ENCODE measurements at places on chromosomes 4 and X. TPM values are rescaled to one million over a fixed set of nuclear protein-coding genes. Genes with fewer than 3 reads are reported as not detected.

DNA sequence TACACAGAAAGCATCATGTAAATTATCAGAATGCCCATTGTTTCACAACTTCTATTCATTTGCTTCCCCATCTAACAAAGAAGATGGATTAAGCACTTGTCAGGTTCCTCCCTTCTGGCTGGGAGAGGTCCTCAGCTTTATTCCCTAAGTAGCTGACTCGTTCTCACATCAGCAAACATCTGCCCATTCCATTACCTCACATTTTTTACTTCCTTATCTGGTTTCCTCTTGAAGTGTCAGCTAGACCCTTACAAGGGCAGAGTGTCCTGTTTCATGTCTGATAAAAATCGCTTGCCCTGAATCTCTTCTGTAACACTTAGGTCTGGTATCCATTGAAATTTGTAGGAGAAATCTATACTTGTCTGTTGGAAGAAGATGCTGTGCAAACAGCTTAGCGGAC is 34.7 kb downstream of the TMPRSS11A start:
- DNase-seq, result no peak

DNA sequence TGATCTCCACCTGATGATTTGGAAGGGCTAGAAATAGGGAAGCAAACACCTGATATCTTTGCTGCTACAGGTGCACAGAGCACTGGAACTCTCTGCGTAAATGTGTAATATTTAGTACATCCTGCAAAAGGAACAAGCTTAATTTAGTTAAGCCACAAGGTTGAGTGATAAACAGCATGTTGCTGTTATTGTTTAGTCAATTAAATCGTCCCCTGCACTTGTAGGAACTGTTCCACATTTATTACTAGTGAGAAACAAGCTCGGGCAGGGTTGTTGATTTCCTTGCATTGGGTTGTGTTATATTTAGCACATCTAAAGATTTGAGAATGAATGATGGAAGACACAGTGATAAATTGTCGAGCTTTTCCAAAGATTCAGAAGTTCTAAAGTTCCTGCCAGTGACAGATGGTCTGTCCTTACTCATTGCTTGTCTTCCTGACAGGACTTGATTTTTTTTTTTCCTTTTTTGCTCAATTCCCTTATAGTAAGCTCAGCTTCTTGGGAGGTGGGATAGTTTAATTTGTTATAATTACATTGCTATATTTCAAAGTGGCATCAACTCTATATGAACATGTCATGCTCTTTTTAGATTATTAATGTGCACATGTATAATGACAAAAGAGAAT is 627.0 kb upstream of the ATOH1 start:
- no peak for DNase-seq

DNA sequence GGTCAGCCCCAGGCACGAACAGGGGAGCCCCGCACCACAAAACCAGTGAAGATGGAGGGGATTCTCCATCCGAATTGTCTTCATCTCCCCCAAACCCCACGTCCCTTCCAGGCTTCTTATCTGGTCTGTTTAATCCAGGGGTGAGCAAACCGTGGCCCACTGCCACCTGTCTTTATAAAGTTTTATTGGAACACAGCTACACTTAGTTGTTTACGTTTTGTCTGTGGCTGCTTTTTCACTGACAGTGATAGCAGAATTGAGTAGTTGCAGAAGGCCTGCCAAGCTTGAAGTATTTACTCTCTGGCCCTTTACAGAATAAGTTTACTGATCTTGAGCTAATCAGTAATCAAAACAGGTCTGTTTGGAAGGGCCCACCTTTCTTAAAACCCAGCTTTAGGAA is 324.0 kb downstream of the ARHGAP10 start:
- DNase-seq, result no peak

- DNase-seq, result peak; percentile 63
These were observed 36.6 kb downstream of the PITX2 start for GRCh38 chr4:110586131-110586850.

DNA sequence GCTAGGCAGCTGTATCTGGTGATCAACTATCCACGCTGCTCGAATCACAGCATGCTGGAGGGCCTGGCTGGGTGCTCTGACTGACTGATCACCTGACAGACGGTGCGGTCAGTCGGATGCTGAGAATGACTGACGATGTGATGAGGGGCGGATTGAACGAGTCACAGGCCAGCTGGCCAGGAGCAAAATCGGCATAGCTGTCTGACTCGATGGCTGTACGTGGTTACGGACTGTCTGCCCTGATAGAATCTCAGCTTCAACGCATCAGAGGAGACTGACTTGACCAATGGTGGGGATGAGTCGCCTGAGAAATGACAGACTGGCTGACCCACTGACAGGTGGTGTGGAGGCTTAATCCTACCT is 1.0 kb upstream of the SUV39H1 start:
- DNase-seq, result no peak

DNA sequence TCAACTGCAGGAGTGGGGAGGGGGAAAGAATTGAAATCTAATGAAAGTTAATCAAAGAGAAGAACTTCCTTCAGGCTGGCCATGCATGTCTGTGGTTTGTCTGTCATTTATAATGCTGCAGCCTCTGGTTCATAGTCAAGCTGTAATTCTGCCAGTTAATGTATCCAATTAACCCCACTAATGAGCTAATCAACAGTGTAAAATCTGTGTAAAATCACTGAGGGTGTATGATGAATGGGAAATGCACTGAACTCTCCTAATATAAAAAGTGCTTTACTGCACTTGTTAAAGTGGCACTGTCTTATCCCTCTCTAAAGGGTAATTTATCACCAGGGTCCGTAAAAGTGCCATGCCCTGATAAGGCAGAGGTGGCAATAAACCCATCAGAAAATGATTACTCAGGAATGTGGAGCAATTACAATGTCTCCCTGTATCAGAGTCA is 798.1 kb downstream of the PDHA2 start:
- DNase-seq, result peak; percentile 6

DNA sequence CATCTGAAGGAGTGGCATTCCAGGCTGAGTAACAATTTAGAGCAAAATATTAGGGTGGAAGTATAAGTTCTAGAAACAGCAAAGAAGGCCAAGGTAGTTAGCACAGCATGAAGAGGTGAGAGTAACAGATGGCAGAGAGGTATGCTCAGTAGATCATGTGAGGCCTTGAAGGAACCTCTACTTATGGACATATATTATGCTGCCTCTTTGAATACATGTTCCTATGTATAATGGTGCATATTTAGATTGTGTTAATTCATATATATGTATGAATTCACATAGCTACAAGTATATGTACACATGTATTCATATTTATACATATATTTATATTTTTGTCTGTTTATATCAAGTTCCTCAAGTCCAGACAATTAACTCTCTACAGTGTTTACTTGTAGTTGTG is 355.2 kb downstream of the KCTD8 start:
- no peak for DNase-seq

GRCh38 chrX:1493877-1494510 is 41.3 kb upstream of the ASMTL start:
- no peak for DNase-seq

- no peak for DNase-seq
These were observed 10.6 kb downstream of the HGFAC start for GRCh38 chr4:3452376-3452775.

- DNase-seq, result no peak
These were observed 16.4 kb upstream of the HSFX1 start for GRCh38 chrX:149757206-149758067.

Gene PSAPL1
- not detected for total RNA-seq
